ENCODE measurements at places on chromosomes 5 and 9.

GRCh38 chr9:23826120-23826629 lies at the start of gene ELAVL2:
Gene ELAVL2 (minus strand): TSS chr9:23826240. CDS start chr9:23762234, 64,006 bp downstream.
- peak; percentile 90 for DNase-seq

DNA sequence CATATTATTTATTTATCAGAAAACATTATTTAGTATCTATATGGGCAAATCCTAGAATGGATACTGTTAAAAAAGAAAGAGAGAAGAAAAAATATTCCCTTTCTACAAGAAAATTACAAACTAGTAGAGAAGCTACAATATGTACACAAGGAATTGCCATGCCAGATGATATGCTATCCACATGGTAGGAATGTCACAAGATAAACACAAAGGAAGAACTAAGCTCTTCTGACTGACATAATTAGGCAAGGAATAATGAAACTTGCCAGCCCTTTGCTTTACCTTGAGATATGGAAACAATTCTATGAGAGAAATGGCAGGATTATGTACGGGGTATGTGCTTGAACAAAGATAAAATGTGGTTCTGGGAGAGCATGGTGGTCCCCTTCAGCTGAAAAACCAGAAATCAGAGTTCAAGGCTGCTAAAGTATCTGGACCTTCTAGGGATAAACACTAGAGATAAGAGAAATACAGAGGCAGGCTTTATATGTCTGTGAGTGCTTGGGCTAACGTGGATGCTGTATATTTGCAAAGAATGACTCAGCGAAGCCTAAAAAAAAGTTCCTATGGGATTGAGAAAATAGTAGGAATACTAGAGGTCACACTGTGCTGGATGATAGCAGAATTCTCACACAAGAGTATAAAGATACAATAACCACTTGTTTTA lies 451.6 kb downstream of the TLE1 start:
- peak; percentile 90 for DNase-seq

- DNase-seq, result peak; percentile 19
Observed at GRCh38 chr5:91434348-91434747, 51.2 kb upstream of the ARRDC3 start.

- DNase-seq, result peak; percentile 61
Observed at GRCh38 chr9:32644698-32645097, 9.2 kb upstream of the TAF1L start.

DNA sequence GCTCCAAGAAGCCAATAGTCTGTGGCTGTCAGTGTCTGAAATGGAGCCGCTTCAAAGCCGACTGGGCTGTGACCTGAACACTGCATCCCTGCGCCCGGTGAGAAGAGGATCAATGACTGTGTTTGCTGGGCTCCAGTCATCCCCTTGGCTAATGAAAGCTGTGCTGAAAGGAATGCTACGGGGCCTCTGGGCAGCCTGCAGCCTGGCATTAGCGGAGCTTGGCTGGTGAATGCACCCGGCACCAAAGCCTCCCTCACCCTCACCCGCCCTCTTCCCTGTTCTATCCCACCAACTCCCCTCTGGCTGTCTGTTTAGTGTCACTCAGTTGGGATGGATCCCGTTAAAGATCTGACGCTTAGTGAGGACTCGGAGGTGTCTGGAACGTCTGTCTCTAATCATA lies 355.3 kb downstream of the BNC2 start:
- peak; percentile 58 for DNase-seq

GRCh38 chr5:179345433-179346321 lies at the start of gene ADAMTS2:
Gene ADAMTS2 (minus strand): TSS chr5:179345461. CDS start chr5:179345328, 133 bp downstream.
- peak; percentile 53 for DNase-seq

- DNase-seq, result no peak
Observed at GRCh38 chr5:134490925-134491271, 34.6 kb upstream of the JADE2 start.

GRCh38 chr5:126433701-126434100 lies 10.5 kb downstream of the GRAMD2B start:
- peak; percentile 62 for DNase-seq

DNA sequence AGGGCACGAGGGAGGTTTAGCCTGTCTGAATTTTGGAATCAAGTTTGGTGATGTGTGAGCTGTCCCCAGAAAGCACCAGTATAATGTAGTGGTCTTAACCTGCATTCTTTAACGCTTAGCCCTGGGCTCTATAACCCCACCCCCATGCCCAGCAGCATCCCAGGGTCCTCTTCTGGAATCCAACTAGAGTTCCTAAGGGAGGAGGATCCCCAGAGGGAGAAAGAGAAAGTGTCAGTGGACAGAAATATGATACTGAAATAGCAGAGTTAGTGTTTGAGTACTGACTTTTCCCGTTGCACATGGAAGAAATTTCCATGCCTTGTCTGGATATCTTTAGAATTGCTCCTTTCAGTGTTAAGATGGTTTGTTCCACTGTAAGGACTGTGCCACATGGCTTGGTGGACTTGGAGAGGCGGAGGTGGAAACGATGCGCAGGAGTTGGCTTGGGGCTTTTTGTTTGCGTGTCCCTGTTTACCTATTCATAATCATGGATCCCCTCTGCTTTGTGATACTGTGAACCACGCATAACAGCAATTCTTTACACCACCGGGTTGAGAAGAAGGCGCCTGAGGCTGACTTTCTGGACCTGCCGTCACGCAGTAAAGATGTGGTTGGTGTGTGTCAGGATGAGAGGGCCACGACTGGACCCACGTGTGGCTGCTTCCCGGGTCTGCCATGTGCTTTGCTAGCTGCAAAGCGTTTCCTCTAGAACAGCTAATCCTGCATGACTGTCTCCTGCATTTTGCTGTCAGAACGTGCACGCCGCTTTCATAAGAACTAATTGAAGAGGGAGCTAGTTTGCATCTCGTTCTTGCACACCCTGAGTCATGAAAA lies 142.3 kb downstream of the SMARCA2 start:
- peak; percentile 93 for DNase-seq

DNA sequence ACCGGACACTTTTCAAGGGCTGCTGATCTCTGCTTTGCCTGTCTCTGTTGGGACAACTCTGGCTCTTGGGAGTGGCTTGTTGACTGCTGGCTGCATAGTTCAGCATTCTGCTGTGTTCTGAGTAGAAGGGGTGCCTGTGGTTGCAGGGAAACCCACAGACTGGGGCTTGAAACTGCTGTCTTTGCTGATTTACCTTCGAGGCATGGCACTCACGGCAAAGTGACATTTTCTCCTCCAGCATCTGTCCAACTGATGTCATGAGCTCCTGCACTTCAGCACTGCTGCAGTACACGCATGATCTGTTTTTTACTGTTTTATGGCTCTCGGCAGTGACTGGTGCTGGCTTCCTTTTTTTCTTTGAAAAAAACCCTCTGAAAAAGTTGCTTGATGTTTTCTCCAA lies 69.2 kb downstream of the SPATA31D1 start:
- no peak for DNase-seq
